ENCODE measurements at places on chromosomes 16 and 17.

DNA sequence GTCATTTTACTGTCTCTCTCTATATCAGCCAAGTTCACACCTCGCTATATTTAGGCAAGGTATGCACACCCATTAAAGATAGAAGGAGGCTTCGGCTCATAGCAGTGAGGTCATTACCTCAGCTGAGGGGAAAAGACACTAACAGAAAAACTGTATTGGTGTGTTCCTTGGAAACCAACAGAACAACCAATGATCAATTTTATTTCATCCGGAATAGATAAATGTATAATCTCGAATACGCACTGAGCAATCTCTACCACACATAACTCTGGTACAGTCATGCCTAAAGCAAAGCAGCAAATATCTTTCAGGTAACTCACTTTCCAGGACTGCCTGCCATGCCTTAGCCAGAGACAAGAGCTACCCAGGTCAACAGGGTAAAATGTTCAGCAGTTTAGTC is 109.9 kb upstream of the CORO6 start:
- no peak for DNase-seq

DNA sequence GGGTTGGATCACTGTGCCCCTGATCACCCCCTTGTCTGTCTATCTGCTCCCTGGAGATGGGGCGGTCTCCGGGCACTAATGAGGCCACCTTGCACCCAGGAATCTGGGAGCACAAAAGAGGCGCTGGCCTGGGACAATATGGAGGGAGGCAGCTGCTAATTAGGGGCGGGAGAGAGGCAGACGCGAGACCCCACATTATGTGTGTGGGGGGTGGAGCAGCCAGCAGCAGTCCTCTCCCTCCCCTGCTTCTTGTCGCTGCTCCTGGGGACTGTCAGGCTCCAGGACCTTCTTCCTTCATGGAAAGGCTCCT is 324 bp upstream of the HCRT start:
- no peak for DNase-seq

DNA sequence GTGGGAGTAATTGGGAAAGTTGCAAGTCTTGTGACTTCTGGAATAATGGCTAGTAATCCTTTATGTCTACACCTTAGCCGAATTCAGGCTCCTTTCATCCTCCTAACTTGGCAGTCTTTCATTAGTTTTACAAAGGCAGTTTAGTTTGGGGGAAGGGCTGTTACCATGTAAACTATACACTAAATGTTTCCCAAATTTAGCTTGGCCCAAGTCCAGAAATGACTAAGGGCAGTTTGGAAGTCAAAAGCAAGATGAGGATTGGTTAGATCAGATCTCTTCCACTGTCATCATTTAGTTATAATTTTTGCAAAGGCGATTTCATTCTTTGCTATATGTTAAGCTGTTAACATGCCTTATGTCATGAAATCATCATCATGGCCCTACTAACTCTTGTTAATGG is 115.4 kb upstream of the CACNG3 start:
- no peak for DNase-seq

DNA sequence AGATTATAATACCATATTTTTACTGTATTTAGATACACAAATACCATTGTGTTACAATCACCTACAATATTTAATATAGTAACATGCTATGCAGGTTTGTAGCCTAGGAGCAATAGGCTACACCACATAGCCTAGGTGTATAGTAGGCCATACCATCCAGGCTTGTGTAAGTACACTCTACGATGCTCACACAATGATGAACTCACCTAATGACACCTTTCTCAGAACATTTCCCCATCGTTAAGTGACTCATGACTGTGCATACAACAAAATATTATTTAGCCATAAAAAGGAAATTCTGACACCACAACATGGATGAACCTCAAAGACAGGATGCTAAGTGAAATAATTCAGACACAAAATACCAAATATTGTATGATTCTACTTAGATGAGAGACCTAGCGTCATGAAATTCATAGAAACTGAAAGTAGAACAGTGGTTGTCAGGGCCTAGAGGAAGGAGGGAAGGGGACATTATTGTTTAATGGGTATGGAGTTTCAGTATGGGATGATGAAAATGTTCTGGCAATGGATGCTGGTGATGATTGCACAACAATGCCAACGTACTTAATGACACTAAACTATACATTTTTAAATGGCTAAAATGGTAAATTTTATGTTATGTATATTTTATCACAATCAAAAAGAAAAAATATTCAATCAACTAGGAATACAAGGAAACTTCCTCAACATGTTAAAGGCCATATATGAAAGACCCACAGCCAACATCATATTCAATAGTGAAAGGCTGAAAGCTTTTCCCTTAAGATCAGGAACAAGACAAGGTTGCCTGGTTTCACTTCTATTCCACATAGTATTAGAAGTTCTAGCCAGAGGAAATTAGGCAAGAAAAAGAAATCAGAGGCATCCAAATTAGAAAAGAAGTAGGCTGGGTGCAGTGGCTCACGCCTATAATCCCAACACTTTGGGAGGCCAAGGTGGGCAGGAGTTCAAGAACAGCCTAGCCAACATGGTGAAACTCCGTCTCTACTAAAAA is 5.9 kb upstream of the C16orf87 start:
- DNase-seq, result no peak

GRCh38 chr17:58402679-58403078 is 14.7 kb downstream of the RNF43 start:
- DNase-seq, result no peak

DNA sequence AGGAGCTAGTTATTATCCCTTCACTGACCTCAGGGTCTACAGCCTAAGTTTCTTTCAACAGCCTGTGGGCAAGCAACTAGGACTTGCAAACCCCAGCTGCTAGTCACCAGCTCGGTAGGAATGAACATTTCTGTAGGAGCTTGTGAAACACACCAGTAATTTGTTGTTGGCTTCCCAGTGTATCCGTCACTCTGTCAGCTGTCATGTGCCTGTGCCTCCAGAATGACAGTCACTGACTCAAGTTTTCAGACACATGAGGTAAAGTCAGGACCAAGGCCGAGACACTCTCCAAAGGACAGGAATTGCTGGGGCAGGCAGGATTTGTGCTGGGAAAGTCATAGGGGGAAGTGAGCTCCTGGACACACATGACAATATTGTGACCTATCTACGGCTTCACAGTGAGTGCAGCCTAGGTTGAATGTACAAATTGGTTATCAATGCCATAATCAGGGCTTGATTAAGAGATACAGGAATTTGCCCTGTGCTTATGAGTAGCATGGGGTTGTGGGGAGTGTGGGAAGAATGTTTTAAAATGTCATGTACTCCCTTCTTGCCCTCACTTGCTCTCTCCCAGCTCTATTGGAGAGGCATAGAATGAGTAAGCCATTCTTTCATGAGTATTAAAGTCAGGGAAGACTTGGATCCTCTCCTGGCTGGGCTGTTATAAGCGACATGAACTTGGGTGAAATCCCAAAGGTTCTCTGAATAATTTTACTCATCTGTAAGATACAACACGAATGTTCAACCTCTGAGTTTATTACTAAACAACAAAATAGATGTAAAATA is 391.4 kb downstream of the UTP18 start:
- DNase-seq, result no peak

GRCh38 chr16:2598133-2598641 is 60.4 kb downstream of the PDPK1 start:
- DNase-seq, result no peak

GRCh38 chr16:87465306-87465705 is 27.5 kb downstream of the ZCCHC14 start:
- DNase-seq, result no peak

All from cortex of kidney (tissue), 1 donor.